ENCODE measurements at places on chromosomes 5 and 9.

DNA sequence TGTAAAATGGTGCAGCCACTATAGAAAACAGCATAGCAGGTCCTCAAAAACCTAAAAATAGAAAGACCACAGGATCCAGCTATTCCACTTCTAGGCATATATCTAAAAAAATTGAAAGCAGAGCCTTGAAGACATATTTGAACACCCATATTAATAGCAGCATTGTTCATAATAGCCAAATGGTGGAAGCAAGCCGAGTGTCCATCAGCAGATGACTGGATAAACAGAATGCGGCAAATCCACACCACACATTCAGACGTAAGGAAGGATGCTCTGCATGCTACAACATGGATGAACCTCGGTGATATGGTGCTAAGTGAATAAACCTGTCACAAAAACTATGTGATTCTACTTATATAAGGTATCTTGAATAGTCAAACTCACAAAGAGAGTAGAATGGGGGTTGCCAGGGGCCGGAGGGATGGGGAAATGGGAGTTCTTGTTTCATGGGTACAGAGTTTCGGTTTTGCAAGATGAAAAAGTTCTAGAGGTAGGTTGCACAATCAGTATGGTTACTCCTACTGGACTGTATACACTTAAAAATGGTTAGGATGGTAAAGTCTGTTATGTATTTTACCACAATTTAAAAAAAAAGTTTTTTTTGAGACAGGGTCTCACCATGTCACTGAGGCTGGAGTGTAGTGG is 17.1 kb upstream of the HSD17B3 start:
- DNase-seq: no peak

DNA sequence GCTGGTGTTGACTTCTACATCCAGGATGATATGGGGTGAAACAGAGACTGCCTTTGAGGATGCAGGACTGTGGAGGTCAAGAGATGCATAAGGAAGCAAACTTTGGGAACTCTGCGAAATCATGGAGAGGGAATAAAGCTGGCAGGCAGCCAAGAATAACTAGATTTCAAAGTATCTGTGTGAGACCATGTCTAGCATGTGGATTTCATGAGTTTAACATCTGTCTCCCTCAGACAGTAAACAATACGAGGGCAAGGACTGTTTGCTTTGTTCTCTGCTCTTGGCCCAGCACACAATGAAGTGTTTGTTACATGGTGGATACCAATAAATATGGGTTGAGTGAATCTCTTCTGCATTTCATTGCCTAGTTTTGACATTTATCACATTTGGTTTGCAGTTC is 71.3 kb downstream of the RASEF start:
- DNase-seq: peak; percentile 24

GRCh38 chr9:107929443-107929842 is 439.9 kb upstream of the KLF4 start:
- DNase-seq: no peak

- DNase-seq: no peak
Measured at GRCh38 chr9:76433406-76433805, 25.6 kb upstream of the GCNT1 start.

DNA sequence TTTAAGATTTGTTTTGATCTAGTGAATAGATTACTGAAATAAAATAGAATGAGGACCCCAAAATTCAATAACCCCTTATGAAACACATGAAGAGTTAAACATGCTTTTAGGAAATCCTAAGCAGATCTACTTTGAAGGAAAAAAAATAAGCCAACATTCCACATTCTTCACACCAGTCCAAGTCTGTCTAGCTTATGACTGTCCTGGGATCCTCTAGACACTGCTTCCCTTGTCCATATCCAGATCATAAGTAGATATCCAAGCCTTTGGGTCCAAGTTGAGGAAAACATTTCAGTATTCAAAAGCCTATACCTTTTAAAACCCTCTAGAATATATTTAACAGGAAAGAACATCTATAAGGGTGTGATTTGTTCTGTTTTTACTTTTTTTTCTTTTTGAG is 58.8 kb upstream of the MINAR2 start:
- no peak for DNase-seq

GRCh38 chr9:119280740-119281485 is 88.3 kb downstream of the BRINP1 start:
- no peak for DNase-seq

- DNase-seq: peak; percentile 29
Measured at GRCh38 chr5:135553688-135554462, 18.1 kb upstream of the NEUROG1 start.

- no peak for DNase-seq
Measured at GRCh38 chr5:77776554-77777206, 541 bp upstream of the TBCA start.

- DNase-seq: no peak
Measured at GRCh38 chr5:124745007-124745927, 1.2 kb downstream of the ZNF608 start.

GRCh38 chr9:17578577-17578910 is 322 bp upstream of the SH3GL2 start:
- DNase-seq: no peak

GRCh38 chr5:176774216-176775171 is 35.9 kb upstream of the UNC5A start:
- DNase-seq: no peak

- DNase-seq: no peak
Measured at GRCh38 chr5:93161661-93162654, 419.1 kb downstream of the NR2F1-AS1 start.

DNA sequence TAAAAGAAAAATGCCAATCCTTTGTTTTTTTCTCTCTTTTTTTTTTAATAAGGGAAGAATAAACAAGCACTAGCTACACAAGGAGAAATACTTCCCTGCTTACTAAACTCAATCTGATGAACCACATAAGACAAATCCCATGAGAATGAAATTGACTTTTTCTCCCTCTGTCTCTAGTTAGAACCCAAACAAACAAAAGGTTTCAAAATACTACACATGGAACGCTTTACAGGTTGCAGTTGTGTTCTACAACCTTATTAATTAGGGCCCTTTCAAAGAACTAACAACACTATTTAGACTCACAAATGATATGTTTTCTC is 124.5 kb downstream of the PDE4D start:
- DNase-seq: no peak

GRCh38 chr9:131297903-131298302 is 8.4 kb downstream of the PLPP7 start:
- DNase-seq: no peak

DNA sequence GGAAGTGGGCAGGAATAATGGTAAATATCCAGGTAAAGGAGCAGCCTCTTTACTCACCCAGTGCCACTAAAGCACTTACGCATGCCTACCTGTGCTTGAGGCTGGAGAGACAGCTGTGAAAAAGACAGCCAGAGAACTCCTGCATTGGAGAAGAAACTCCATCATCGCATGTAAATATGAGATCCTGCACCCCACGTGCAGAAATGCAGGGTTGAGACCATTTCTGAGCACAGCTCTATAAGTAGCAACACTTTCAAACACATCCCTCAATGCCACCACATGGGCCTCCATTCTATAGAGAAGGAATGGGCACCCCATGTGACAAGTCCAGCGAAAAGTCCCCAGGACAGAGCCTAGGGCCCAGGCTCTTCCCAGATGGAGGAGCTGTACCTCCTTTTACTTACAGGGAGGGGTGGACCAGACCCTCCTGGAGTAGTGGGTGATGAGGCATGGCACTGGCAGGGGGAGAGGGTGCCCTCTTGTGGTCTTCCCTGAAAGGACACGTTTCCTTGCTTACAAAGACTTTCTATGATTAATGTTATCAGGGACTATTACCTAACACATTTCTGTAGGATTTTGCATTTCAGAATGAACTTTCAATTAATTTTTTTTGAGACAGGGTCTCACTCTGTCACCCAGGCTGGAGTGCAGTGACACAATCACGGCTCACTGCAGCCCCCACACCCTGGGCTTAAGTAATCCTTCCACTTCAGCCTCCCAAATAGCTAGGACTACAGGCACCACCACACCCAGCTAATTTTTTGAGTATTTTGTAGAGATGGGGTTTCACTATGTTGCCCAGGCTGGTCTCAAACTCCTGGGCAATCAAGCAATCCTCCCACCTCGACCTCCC is 55.3 kb upstream of the IL17B start:
- DNase-seq: peak; percentile 82

DNA sequence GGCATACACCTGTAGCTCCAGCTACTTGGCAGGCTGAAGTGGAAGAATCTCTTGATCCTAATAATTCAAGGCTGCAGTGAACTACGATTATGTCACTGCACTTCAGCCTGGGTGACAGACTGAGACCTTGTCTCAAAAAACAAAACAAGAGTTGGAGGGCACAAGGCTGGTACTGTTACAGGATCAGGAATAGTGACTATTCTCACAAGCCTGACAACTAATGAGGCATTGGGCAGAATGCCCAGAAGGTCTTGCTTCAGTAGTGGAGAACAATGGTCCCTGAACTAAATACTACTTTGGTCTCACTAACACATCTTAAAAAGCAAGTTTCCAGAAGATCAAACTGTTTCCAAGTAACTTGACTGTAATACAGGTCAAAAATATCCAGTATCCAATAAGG is 182.9 kb upstream of the RFX3 start:
- no peak for DNase-seq

GRCh38 chr5:1002836-1003235 is 5.8 kb upstream of the NKD2 start:
- no peak for DNase-seq

DNA sequence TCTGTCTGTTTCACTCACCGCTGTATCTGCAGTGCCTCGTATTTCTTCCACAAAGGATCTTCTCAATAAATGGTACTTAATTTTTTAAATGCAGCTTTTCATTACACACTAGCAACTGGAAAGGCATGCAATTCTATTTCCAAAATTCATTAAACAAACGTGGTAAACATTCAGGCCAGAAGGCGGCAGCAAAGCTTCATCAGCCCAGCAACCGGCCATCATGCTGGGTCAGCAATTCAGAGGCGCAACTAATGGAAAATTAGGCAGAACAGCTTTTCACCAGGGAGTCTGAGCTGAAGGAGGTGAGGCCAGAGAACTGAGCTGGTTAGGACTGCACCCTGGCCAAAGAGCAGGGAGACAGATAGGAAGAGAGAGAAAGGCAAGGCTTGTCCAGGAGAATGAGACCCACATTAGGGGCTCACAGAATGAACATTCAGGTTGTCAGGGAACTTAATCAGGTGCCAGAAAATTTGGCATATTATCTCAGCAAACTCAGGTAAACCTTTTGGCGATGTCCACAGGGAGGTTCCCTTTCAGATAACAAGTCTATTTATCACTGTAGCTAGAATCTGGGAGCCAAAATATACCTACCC is 17.7 kb upstream of the RNF180 start:
- DNase-seq: peak; percentile 35

GRCh38 chr5:83586874-83587776 is 115.6 kb downstream of the VCAN start:
- no peak for DNase-seq

DNA sequence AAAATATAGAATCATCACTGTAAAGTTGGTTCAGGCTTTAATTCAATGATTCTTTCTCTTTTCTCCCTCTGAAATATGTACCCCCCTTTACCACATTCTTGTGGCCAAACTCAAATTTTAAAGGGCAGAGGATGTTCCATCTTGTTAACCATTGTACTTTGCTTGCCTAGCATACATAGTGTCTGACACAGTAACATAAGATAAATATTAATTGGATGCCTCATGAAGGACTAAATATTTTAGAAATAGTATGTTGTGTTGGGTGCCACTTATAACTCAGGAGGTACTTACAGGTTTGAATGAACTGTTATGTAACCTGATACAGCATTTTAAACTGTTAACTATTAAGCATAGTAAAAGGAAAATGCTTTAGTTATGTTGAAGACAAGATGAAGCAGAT is 71.5 kb downstream of the NIPBL start:
- no peak for DNase-seq

DNA sequence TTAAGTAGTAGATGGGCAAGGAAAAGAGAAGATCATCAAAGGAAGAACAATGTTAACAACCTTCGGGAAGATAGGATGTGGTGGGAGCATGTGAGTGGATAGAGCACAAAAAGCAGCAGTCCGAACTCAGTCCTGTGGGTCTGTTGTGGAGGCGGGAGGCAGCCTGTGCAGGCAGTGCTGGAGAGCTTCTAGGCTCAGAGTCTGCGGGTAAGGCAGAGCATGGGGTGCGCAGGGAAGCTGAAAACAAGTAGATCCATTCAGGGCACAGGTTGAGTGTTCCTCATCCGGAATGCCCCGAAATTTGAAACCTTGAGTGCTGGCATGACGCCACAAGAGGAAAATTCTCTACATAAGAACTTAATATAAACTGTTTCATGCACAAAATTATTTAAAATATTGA is 84.9 kb downstream of the PPIC start:
- DNase-seq: no peak

GRCh38 chr9:20396509-20396908 is 225.8 kb downstream of the MLLT3 start:
- no peak for DNase-seq

- no peak for DNase-seq
Measured at GRCh38 chr5:16005225-16005624, 174.4 kb downstream of the MARCHF11 start.

DNA sequence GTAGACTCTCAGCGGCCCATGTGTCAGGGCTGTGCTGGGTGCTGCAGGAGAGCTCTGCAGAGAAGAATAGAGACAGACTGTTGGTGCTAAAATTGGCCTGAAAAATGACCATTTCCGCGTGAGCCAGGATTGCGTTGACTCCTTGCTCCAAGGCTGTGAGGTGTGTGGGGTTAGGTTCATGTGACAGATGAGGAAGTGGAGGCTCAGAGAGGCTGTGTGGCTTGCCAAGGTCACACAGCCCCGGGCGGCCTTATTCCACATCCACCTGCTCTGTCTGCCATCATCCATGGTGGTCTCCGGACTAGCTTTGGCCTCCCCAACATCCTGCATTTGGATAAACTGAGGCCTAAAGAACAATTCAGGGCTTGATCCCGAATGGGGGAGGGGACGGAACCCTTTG is 15.2 kb downstream of the NEK6 start:
- no peak for DNase-seq

DNA sequence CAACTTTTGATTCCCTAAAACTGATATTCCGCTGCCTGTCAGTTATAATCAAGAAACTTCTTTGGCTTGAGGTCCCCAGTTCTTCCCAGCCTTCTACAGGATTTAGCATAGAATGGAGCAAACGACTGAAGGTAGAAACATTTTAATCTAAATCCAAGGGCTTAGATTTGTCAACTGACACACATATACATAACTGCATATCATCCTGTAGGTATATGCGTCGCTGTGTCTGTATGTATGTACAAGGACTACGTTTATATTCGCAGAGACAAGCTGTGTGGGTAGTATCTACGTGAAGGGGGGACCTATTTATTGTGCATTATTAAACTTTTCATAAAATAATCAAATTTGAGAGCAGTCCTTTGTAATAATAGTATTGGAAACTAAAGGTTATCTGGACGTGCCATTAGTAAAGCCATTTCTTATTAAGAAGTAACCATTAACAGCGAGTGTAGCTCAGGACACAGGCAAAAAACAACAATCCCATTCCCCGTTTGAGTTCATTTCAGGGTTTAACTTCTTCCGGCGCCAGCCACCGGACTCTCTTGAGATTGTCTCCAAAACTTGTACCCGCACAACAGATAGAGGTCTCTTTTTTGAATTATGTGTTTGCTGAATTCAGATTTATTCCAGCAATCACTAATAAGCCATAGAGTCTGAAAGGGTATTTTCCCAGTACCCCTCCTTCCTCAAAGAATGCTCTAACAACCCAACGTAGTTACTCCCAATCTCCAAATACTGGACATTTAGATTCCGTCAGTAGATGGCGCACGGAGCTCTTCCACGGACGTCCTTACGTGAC is 2.1 kb upstream of the MLLT3 start:
- peak; percentile 67 for DNase-seq
